T-cell (primary cell): ENCODE measurements at places on chromosomes 5 and 9. TPM values are rescaled to one million over a fixed set of nuclear protein-coding genes. Genes with fewer than 3 reads are reported as not detected.

GRCh38 chr9:21904776-21905175 is 89.4 kb downstream of the CDKN2A start:
- no peak for DNase-seq

CDC26 gene
- total RNA-seq = 29.0 TPM

- peak; percentile 59 for DNase-seq
These were observed 37.5 kb upstream of the SUSD3 start for GRCh38 chr9:93020771-93021670.

ZDHHC11 gene
- total RNA-seq = 38.0 TPM

DNA sequence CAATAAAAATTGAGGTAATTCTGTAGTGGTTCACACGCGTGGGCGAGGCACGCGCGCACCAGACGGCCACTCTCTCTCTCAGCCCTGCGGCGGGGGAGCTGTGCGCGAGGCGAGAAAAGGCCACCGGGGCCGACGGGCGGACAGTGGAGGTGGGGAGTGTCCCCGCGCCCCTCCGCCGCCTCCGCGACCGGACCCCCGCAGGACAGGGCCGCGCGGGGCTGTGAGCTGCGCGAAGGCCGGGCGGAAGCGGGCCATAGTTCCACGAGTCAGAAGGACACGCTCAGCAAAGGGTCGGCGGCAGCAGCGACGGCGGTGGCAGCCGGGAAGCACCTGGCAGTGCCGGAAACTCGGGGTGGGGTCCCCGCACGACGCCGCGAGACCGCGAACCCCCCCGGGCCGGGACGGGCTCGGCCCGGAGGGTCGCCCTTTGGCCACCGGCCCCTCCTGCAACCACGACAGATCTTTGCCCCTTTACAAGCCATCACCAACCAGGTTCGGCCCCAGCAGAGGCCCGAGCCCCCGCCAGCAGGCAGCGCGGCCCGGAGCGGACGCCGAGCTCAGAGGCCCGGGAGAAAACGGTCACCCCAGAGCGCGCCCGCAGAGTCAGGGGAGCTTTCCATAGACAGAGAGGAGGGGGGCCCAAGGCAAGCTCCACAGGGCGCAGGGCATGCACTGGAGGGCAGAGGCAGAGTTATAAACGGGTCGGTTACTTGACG is 60.9 kb downstream of the ZNF354C start:
- no peak for DNase-seq

GRCh38 chr5:135377751-135378680 is 21.0 kb downstream of the MACROH2A1 start:
- DNase-seq = no peak

GRCh38 chr5:78979909-78980308 is 5.2 kb downstream of the ARSB start:
- DNase-seq = no peak

HAVCR2 gene
- total RNA-seq = 3.2 TPM

OSMR gene
- total RNA-seq = 0.19 TPM

DNA sequence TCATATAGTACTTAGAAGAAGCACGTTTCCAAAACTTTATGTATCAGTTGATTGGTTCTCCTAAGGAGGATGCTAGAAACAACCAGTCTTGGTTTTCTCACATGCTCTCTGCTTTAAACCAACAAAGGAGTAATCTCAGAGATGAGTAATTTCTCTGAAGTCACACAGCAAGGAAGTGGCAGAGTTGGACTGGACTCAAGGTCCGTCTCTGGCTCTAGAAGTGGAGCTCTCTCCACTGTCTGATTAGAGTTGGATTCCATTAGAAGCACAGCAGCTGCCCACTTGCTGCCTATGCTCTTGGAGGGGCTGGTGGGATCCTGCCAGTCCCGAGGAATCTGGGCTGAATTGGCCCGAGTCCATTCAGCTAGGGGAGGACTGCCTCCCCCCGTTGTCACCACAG is 21.0 kb downstream of the RALGPS1 start:
- no peak for DNase-seq

PTGDS gene
- total RNA-seq = 29.8 TPM

OXCT1 gene
- total RNA-seq = 26.5 TPM

OLFM1 gene
- not detected for total RNA-seq

GRCh38 chr9:224582-225520 is 10.2 kb downstream of the DOCK8 start:
- no peak for DNase-seq

TAF11L5 gene
- not detected for total RNA-seq

DNA sequence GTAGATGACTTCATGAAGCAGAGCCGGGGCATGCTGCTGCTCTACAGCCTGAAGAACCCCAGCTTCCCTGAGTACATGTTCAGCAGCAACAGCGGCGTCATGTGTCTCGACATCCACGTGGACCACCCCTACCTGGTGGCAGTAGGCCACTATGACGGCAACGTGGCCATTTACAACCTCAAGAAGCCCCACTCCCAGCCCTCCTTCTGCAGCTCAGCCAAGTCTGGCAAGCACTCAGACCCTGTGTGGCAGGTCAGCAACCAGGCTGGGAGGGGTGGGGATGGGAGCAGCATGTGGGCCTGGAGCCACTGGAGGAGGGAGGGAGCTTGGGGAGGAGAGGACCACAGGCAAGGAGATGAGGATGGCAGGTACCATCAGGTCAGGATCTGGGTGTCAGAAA is 16.2 kb downstream of the ENHO start:
- no peak for DNase-seq

SHC3 gene
- 0.18 TPM for total RNA-seq

DNA sequence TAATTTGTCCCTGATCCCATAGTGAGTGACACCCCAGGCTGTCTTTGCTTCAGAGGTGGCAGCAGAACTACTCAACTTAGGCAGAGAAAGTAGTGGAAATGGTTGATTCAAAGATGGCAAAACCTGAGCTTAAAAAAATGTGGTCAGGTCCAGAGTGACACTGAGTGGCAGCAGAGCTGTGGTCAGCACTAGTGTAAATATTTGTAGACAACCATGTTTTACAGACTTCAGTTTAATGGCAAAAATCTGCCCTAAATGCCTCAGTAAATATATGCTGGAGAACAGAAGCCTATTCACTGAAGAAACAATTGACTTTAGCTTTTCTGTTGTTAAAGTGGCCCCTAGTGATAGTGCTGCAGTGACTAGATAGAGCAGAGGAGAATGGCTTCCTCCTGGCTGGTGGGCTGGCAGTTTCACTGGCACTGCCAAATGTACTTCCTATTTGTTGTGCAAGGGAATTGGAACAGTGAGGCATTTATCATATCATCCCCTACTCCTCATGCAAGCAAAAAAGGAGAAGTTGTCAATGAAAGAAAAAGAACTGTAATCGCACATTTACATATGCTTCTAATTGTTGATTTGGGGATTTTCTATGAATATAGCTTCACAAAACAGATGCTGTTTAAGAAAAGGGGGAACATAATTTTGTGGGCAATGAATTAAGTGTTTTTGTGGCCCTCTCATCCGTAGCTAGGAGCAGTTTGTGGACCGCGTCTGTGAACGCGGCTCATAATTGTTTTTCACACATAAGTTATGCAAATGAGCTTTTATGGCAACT is 12.0 kb downstream of the PBX3 start:
- DNase-seq = no peak

PIP5K1B gene
- total RNA-seq = 1.1 TPM

CERCAM gene
- 1.9 TPM for total RNA-seq

MEF2C gene
- 4.2 TPM for total RNA-seq

DNA sequence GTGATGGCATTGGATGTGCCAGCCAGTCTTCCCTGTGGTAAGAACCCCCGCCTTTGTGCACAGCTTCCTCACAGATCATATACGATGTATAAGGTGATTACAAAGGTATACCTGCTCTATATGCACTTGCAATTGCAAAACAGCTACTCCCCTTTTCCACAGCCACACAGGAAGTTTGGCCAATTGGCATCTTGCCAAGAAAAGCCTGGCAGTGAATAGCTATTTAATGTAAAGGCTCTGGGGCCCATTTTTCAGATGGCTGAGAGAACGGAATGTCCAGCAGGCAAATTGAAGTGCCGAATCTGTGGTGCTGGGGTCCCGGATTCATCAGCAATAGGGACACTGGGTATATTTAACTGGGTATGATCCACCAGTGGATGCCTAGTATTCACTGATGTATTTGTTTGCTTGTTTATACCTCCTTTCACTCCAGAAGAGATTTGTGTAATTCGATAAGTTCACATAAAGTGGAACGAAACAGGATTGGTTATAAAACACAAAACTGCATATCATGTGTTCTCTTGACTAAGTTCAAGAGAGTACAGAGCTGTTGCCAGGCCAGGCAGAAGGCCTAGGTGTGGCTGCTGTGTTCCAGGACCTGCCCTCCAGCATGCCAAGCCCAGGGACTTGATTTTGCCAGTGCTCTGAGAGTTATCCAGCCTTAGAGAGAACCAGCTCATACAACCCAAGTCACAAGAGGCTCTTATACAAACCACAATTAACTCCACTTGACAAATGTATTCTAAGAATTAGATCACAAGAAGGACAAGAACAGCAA is 27.7 kb upstream of the GABRP start:
- no peak for DNase-seq

GRCh38 chr5:175824676-175825075 is 46.7 kb upstream of the CPLX2 start:
- no peak for DNase-seq

DNA sequence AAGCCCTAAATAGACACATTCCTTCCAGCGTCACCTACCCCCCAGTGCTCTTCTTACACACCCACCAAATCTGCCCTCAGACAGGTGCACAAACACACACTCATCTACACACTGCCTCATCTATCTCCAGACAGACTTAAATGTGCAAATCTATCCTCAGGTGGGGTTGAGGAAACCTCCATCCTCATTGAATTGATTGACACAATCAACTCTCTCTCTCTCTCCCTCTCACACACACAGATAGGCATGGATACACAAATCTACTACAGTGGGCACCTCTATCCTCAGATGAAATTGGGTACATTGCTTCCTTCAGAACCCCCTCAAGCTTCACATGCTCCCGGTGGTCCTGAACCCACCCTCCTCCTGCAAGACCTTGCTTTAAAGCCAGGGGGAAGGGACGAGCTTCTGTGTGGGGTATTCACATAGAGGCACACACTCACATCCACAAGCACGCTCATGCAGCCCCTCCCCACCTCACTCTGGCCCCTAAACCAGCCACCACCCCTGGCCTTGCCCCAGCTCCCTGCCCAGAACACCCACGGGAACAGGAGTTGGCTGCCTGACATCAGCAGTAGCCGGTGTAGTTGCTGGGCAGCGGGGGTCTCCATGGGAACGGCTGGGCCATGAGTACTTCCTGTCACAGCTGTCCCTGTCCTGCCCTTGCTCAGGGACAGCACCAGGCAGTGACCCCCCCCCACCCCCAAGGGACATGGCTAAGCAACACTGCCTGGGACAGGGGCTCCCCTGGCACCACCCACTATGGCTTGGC is 22.8 kb downstream of the PCDH1 start:
- no peak for DNase-seq

- no peak for DNase-seq
These were observed 23.8 kb downstream of the DAB2 start for GRCh38 chr5:39400713-39401578.

- no peak for DNase-seq
These were observed 207.0 kb downstream of the DEPDC1B start for GRCh38 chr5:60492958-60493357.

DNA sequence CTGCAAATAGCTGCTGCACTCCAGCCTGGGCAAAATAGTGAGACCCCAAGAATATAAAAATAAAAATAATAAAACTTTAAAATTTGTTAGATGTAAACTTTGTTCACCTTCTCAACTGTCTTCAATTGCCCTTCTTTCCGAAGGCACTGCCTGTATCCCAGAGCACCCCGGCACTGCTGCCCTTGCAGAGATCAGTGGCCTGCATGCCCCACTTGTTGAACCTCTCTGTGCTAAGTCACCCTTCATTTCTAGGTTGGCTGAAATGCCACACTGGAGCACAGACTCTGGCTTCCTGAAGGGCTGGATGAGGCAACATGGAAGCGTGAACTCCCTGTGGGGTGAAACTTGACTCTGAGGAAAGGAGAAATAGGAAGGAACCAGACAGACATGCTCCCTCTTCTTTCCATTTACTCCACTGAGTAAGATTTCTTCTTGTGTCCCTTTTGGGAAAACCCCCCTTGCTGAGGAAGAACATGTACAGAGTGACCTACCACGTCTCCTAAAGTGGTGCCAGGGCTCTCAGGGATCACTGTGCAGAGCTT is 8.4 kb upstream of the JMY start:
- no peak for DNase-seq

FOXD4L3 gene
- not detected for total RNA-seq

FAF2 gene
- 26.0 TPM for total RNA-seq

- DNase-seq = no peak
These were observed 115.9 kb upstream of the DAPK1 start for GRCh38 chr9:87381746-87382145.

- no peak for DNase-seq
These were observed 234.4 kb upstream of the MPDZ start for GRCh38 chr9:13513716-13514444.
